ENCODE measurements at places on chromosomes 16 and 17.

GRCh38 chr17:69477204-69477902 is 62.9 kb downstream of the MAP2K6 start:
- no peak for DNase-seq

GRCh38 chr16:87295259-87295658 is 21.9 kb downstream of the C16orf95 start:
- peak; percentile 56 for DNase-seq

DNA sequence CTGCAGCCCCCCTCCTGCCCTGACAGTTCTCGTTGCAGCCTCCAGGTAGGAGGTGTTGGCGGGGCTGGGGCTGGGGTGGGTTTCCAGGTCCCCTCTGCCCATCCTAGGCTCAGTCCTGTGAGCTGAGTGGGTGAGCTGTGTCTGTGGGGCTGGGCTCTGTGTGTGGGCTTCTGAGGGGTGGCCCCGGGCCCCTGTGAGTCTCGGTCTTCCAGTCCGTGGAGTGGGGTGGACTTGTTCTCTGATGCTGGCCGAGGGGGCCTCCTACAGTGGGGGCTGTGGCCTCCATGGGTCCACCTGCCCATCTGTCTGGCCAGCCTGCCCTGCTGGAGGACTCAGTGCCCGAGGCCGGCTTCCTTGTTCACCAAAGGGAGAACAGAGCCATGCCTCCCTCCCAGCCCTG is 32.7 kb downstream of the SOX8 start:
- no peak for DNase-seq

- DNase-seq, result no peak
These were observed 173.7 kb upstream of the HS3ST3A1 start for GRCh38 chr17:13775450-13775849.

DNA sequence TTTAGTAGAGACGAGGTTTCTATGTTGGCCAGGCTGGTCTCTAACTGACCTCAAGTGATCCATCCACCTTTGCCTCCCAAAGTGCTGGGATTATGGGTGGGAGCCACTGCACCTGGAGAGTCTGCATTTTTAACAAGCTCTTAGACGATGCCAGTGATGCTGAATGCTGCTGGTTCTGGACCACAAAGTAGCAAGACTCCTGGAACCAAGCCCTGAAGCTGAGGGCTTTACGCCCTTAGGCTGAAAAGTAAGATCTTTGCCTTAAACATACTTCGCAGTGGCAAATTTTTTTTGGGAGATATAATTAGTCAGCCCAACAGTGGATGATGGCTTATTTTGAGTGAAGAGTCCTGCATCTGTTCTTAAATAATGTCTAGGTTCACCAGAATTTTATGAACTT is 14.0 kb downstream of the METTL9 start:
- no peak for DNase-seq

Measured in HEK293T (cell line).